ENCODE measurements at places on chromosomes 16 and 17.

- DNase-seq: no peak
Measured at GRCh38 chr16:17269439-17269838, 201.3 kb downstream of the XYLT1 start.

DNA sequence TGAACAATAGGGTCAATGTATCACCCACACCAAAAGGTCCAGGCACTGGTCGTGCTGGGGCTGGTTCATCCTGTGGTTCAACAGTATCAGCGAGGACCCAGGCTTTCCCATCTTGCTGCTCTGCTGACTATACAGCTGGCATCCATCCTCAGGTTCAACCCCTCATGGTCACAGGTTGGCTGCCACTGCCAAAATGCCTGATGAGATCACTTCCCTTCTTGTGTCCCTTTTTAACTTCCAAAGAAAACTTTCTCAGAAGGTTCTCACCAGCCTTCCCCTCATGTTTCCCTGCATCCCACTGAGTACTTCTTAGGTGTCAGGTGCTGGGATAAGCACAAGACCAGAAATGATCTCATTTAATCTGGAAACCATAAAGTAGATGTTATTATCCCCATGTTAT lies 25.7 kb downstream of the CLEC16A start:
- no peak for DNase-seq

GRCh38 chr16:78376452-78376851 lies 277.0 kb downstream of the WWOX start:
- DNase-seq: no peak

GRCh38 chr17:44595216-44595775 lies 38.0 kb downstream of the FZD2 start:
- no peak for DNase-seq

- DNase-seq: no peak
Measured at GRCh38 chr17:48047113-48047740, 932 bp upstream of the NFE2L1 start.

DNA sequence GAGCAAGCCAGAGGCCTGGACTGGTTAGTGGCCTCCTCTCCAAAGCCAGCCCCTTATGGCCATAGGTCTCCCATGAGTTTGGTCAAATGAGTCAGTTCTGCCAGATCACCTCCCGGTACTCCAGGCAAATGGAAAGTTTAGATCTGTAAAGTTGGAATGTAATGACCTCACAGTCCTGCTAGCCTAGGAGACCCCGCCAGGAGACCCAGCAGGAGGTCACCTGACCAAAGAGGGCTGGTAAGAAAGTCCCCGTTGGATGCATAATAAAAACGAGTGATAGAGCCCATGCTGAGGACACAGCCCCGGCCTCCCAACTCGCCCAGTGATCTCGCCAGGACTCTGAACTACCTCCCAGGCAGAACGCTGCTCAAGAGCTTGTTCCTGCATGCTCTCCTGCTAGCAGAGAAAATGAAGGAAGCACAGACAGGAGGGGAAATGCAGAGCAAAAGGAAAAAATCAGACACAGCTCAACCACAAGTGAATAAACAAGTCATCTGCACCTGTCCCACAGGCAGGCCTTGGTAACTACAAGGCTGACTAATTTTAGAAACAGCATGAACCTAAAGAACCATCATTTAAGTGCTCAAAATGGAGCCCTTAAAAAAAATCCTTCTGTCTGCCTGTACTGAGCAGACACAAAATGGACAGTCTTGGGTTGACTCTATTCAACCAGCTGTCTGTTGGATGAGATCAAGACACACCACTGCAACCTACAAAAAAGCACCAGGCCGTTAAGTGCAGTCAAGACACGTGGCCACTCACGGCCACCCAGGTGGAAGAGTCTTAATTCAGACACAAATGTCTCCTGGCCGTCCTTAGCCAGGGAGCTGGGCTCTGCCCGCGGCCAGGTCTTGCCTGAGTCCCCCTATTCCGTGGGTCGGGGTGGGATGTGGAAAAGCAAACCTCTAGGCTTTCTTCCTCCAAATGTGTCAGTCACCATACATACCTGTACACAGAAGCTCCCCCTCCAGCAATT lies 9.2 kb downstream of the CDIP1 start:
- DNase-seq: no peak

DNA sequence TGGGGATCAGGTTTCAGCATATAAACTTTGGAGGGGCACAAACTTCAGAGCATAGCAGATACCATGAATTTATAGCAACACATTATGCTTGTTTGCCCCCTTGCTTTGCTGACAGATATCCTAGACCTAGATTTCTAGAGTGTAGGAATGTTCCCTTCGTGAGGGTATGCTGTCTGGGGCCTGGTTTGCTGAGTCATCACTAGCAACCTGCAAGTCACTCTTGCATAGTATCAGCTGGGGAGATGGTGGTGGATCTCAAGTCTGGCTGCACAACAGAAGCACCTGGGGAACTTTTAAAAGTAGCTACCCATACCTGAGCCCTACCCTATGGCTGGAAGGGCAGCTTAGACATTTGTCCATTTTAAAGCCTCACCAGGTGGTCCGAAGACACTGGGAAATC lies 22.3 kb upstream of the HSBP1 start:
- no peak for DNase-seq

- DNase-seq: no peak
Measured at GRCh38 chr17:21007646-21008045, 35.2 kb downstream of the USP22 start.

DNA sequence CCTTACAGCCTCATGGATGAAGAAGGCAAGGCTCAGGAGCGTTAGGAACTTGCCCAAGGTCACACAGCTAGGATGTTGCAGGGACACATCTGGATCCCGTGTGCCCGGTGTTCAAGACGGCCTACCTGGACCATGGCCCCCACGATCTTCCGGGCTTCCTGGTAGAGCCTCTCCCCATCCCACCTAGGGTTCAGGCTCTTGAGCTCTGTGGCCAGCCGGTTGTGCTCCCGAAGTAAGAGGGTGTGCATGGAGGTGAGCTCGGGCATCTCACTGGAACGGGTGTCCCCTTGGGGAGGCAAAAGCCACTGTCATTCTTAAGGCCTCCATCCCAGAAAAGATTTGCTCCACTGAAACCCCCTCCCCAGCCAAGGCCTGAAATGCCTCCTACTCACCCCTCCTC lies 5.3 kb downstream of the MPO start:
- no peak for DNase-seq

- no peak for DNase-seq
Measured at GRCh38 chr17:48575673-48576478, 2.3 kb downstream of the HOXB4 start.
